ENCODE measurements at places on chromosomes 4 and X.

GRCh38 chr4:112647785-112648184, 10.8 kb downstream of the LARP7 start:
- DNase-seq: no peak

DNA sequence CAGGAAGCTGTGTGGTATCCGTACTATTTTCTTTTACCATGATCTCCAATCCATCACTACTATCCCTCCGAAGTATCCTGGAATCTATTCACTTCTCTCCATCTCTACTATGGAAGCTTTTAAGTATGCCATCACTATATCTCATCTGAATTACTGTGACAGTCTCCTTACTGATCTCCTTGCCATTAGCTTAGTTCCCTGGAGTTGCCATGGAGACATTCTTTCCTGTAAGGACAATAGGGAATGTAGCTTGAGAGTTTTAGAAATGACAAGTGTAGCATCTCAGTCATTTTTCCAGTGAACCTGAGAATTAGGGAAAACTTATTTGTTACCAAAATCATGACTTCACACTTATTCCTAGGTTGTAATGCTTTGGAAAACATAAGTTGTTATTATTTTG, 86.3 kb downstream of the HPGD start:
- DNase-seq: no peak

GRCh38 chr4:55485821-55486220, 60.9 kb downstream of the CLOCK start:
- no peak for DNase-seq

DNA sequence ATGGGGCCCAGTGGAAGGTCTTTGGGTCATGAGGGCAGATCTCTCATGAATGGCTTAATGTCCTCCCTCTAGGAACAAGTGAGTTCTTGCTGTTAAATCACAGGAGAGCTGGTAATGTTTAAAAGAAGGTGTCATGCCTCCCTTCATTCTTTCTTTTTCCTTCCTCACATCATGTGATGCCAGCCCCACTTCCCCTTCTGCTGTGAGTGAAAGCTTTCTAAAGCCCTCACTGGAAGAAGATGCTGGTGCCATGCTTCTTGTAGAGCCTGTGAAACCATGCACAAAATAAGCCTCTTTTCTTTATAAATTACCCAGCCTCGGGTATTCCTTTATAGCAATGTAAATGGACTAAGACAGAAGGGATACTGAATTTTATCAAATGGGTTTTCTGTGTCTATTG, 66.1 kb upstream of the ZNF827 start:
- no peak for DNase-seq

GRCh38 chr4:184274286-184274951, 56.7 kb upstream of the ENPP6 start:
- no peak for DNase-seq

DNA sequence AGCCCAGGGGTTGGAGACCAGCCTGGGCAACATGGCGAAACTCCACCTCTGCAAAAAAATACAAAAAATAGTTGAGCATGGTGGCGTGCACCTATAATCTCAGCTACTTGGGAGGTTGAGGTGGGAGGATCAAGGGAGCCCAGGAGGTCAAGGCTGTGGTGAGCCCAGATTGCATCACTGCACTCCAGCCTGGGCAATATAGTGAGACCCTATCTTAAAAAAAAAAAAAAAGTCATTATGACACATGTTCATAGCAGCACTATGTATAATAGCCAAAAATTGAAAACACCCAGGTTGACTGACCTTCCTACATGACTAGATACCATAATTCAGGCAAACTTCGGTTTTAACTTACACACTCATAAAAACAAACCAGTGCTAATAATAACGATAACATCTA, 90.8 kb upstream of the RBPJ start:
- no peak for DNase-seq

DNA sequence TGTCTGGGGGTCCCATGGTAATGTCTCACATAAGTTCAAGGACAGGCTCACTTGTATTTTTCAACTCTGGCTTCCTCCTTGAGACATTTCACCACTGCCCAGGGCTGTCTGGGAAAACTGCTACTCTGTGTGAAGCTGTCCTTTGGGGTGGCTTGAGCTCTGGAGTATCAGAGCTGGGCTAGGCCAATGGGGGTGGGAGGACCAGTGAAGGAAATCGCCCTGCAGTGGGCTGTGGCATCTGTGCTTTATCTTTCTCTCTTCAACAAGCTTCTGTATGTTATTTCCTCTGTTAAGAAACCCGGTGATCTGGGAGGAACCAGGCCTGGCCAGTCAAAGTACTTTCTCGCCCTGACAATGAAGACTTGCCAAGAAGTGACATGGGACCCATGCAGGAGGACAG, 87.4 kb downstream of the SMIM20 start:
- no peak for DNase-seq

GRCh38 chr4:158529505-158529904, 7.8 kb downstream of the RXFP1 start:
- DNase-seq: no peak

- DNase-seq: no peak
Observed at GRCh38 chr4:188552741-188553275, 413.6 kb downstream of the TRIML1 start.

- DNase-seq: no peak
Observed at GRCh38 chr4:32133141-32133540, 1413.0 kb downstream of the PCDH7 start.

- DNase-seq: no peak
Observed at GRCh38 chr4:16222957-16223527, 3.2 kb downstream of the TAPT1 start.

DNA sequence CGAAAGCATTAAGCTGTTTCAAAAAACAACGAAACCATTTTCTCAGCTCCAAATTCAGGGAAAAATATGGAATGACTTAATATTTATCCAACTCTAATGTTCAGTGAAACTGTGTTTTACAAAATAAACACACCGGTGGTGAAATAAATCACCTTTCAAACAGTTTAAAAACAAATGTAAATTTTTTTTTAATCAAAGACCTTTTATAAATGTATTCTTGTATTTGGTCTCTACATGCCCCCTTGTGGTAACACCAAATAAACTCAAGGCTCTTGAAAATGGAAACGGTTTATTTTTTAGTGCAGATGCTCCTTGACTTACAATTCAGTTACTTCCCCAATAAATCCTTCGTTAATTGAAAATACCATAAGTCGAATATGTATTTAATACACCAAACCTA, 45.8 kb upstream of the ITM2A start:
- peak; percentile 8 for DNase-seq

- DNase-seq: peak; percentile 3
Observed at GRCh38 chr4:155371432-155372043, 5.2 kb downstream of the MAP9 start.

DNA sequence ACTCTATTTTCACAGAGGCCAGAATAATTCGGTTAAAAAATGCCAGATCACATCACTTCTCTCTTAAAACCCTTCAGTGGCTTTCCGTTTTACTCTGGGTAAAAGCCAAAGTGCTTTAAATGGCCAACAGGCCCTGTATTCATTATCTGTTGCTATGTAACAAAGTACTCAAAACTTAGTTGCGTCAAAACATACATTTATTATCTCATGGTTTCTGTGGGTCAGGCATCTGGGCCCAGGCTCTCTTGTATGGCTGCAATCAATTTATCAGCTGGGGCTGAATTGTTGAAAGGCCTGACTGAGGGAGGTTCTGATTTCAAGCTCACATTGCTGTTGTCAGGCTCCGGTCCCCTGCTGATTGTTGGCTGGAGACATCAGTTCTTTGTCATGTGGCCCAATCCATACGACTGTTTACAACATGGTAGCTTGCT, 72.7 kb upstream of the H2AZ1 start:
- DNase-seq: no peak

DNA sequence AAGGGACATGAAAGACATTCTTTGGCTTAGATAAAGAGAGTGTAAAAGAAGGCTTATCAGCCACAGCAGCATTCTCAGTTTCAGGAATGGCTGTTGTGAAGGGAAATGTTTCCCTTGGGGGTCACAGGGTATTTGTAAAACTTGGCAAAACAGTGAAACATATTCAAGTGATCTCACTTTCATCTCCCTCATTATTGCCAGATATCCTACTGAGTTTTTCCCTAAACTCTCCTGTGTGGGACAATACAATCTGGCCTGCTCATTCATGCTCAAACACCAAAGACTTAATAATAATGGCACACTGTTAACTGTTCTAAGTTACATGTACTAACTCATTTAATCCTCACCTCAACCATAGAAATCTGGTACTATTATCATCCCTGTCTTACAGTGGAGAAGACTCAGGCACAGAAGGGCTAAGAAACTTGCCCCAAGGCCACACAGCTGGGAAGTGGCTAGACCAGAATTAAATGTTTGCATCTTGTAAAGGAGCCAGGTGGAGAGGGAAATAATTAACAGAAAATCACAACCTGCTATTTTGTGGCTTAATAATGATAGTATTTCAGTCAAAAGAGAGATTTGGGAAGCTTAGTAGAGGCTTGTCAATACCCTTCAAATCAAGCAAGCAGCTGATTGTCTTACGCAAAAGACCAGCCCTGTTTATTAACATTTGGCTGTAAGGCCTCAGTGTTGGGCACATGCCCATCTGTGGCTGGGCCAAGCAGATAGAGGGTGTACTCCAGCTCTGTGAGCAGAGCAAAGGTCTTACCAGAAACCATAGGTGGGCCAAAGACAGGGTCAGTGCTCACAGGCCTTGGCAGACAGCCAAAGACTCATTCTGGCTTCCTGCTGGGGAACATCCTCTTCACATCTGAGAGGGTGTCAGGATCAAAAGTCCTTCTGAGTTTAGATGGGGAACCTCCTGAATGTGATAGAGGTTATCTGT, 17.3 kb downstream of the SMPX start:
- DNase-seq: no peak

DNA sequence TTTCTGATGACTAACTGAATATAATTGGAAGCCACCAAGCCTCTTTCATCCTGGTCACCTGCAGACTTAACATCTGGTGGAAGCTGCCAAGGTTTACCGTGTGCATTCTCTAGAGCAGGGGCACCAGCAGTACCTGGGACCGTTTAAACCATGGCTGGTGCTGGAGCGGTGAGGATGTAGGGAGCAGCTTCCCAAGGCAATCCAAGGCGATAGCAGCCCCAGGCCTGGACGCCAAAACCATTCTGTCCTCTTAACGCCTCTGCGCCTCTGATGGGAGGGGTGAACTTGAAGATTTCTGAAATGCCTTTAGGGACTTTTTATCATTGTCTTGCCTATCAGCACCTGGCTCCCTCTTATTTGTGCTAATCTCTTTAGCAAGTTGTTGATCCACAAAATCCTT, 37.3 kb upstream of the SPANXN2 start:
- DNase-seq: no peak

- no peak for DNase-seq
Observed at GRCh38 chrX:145484740-145485139, 237.4 kb downstream of the SPANXN1 start.

GRCh38 chrX:41289095-41289494, 44.9 kb upstream of the DDX3X start:
- no peak for DNase-seq

GRCh38 chr4:181890031-181890430, 353.2 kb upstream of the TENM3 start:
- no peak for DNase-seq

DNA sequence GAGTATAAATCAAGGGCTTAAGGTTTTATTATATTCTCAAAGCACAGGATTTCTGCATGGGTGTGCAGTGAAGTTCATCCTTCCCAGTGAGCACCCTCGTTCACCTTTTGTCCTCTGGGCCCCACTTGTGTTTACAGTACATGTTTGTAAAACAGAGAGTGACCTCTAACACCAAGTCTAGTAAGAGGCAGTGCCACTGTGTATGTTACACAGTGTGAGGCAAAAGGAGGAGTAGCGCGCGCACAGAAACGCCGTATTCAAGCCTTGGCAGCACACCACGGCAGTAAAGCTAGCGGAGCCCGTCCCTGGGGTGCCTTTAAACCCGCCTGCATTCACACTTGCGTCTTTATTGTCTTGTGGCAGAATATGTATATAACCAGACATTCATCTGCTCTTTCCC, 51.9 kb downstream of the CCNI start:
- no peak for DNase-seq

GRCh38 chr4:100379583-100380105, 138.2 kb downstream of the EMCN start:
- no peak for DNase-seq

GRCh38 chrX:77595848-77596247, 148.7 kb downstream of the FGF16 start:
- no peak for DNase-seq

DNA sequence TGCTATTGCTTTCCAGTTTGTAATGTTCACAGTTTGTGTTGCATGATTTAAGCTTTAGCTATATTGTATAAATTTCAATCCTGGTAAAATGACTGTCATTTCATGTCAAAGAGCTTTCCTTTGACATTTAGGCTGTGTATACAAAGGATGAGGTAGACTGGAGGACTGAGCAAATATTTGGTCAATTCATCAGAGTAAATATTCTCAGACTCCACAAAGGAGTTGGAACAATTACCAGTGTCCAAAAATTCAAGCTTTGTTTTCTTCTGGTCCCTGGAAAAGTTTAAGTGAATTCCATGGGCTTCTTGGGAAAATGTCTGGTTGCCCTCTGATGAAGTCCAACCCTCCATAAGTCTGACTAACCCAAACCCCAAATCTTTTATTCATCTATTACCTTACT, 682.4 kb downstream of the DACH2 start:
- DNase-seq: peak; percentile 1

DNA sequence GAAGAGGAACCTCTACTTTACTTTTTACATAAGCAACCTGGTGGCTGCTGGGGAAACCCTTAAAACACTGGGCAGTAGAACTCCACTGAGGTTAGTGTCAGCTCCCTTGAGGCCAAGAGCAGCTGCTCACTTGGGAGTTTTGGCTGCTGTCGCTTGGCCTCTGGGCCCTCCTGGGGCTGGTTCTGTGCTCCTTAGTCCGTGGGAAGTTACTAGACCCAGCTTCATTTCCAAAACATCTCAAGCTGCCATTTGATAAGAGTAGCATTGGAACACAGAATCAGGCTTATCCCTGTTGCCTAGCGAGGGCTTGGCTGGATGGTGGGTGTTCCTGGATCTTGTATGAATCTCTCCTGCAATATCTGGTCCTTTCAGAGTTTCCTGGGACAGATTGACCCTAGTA, 26.1 kb downstream of the RNF4 start:
- DNase-seq: no peak

- DNase-seq: no peak
Observed at GRCh38 chr4:152973629-152974467, 37.7 kb downstream of the FHDC1 start.

Measured in SHP77 treated with DMSO at 0.1 percent for 48 hours (cell line).